ENCODE measurements at places on chromosomes 7 and 10. TPM values are rescaled to one million over a fixed set of nuclear protein-coding genes. Genes with fewer than 3 reads are reported as not detected.

Gene SEMA3A
- 5.0 TPM for total RNA-seq

- no peaks in the 10 kb centered on the region for H3K4me1 ChIP-seq
- H3K4me3 ChIP-seq = no peak overlapping the region
- no peak for DNase-seq
- H3K36me3 ChIP-seq = no peaks in the 10 kb centered on the region
Measured at GRCh38 chr10:31197886-31198285, 121.1 kb upstream of the ZEB1 start.

GRCh38 chr7:38674513-38674912, 43.3 kb upstream of the AMPH start:
- no peak overlapping the region for H3K27ac ChIP-seq
- no peak overlapping the region for H3K4me3 ChIP-seq
- no peak for DNase-seq
- H3K27me3 ChIP-seq = peaks cover 32% of the 10 kb centered on the region

DNA sequence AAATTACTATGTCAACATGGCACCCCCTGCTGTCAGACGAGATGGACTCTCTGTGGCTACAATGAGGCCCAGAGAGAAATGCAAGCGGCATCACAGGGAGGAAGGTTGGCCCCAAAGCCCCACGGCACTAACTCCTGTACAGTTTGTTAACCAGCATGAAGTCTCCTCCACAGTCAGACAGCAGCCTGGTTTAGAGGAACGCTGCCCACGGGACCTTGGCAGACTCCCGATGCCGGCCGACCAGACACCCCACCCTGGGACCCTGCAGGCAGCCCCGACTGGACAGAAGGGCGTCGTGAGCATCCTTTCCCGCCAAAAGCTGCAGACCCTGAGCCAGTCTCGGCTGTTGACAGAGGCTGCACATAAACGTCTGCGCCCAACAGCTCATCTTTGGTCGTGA, 158.8 kb downstream of the DIP2C start:
- H3K36me3 ChIP-seq = no peaks in the 10 kb centered on the region
- no peak overlapping the region for H3K4me3 ChIP-seq
- no peaks in the 10 kb centered on the region for H3K4me1 ChIP-seq
- H3K27me3 ChIP-seq = peaks cover 19% of the 10 kb centered on the region
- H3K27ac ChIP-seq = no peak overlapping the region

Gene COL26A1
- total RNA-seq = not detected

GRCh38 chr10:472241-472910, 217.1 kb downstream of the DIP2C start:
- H3K27ac ChIP-seq = no peak overlapping the region
- no peaks in the 10 kb centered on the region for H3K27me3 ChIP-seq
- peaks cover 7% of the 10 kb centered on the region for H3K36me3 ChIP-seq
- H3K4me3 ChIP-seq = no peak overlapping the region
- no peak for DNase-seq

- peak overlapping the region; percentile 54 for H3K27ac ChIP-seq
- H3K27me3 ChIP-seq = no peaks in the 10 kb centered on the region
- H3K36me3 ChIP-seq = peaks cover 2% of the 10 kb centered on the region
- peaks cover 32% of the 10 kb centered on the region for H3K4me1 ChIP-seq
Measured at GRCh38 chr7:45007571-45008328, 7.7 kb downstream of the CCM2 start.

GRCh38 chr7:95598511-95598910, 2.2 kb upstream of the PDK4 start:
- H3K4me1 ChIP-seq = peaks cover 10% of the 10 kb centered on the region
- DNase-seq = no peak
- H3K27ac ChIP-seq = no peak overlapping the region
- no peak overlapping the region for H3K4me3 ChIP-seq

DNA sequence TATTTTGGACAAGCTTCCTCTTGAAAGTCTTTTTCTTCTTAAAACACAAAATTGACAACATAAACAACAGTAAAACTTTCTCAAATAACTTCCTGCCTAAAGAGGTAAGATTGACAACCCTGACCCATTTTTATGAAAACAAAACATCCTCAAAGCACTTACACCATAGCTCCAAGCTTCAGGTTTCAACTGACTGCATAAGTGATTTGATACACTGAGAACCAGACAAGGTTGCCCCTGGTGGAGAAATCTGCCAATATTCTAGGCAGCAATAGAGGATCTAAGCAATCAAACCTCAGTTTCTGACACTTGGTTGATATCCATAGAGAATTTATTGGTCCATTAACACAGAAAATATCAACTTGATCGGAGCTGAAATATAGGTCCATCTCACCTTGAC, 147.8 kb downstream of the ELAPOR2 start:
- H3K27ac ChIP-seq = no peak overlapping the region
- no peaks in the 10 kb centered on the region for H3K27me3 ChIP-seq
- DNase-seq = no peak

DNA sequence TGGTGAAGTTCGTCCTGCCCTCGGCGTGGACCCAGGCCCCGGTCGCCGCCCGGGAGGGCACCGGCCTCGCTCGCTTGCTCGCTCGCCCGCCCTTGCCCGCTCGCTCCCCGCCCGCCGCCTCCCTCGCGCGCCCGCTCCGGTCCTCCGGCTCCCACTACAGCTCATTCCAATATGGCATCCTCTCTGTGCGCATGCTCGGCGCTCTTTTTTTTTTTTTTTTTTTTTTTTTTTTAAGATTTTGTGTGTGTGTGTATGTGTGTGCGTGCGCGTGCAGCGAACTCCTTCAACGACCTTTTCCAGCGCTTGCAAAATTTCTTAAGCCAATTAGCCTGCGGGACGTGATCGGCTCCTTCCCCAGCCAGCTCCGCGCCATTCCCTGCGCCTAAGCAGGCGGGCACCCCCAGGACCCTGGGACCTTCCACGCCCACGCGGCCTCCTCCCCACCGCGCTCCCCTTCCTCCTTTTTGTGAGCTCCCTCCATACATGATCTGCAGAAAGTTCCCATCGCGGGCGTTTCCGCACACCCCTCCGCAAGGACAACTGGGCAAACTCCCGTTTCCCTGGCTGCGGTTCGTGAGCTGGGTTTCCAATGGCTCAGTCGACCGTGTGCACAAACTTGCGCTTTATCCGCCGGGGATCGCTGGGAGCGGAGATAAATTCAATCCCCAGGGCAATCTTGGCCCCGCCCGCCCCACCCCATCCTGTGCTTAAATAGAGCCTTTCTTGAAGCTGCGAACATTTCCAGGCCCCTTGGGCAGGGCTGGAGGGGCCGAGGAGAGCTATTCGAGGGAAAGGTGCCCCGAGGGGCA, at the start of gene SFMBT2:
Gene SFMBT2, minus strand, starts transcription at position 173 of the 809 bp plus-strand sequence. CDS start 29,136 bp downstream, outside the sequence.
- peak within 1 kb of the TSS; percentile 92 for H3K27ac ChIP-seq
- peak; percentile 80 for DNase-seq
- H3K36me3 ChIP-seq = peaks cover 13% of the 10 kb centered on the region

DNA sequence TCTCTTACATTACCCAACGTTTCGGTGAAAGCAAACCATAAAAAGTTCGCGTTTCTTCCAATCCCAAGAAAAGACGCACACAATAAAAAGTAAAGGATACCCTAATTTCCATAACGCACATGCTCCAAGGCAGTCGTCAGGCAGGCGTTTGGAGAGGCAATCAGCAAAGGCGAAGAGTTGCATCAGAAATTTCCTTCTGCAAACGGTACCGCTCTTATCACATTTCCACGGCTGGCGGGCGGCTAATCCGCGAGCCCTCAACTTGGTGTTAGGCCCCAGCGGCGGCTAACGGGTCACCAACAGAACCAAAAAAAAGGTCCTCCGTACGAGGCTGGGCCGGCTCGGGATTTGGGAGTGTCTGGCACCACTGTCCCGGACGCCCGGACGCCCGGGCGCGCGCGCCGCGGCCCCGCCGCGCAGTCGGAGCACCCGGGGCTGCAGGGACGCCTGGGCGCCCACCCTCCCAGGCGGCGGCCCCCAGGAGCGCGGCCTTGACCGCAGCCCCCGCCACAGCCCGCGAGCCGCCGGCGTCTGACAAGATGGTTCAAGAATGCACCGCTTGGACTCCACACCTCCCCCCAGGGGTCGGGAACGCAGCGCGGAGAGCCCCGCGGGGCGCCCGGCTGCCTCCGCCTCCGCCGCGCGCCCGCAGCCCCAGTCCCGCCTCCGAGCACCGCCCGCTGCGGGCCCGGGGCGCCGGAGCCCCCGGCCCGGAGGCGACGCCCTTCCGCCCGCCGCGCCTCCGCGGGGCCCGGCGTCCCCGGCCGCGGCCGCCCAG, 9.8 kb upstream of the GRB10 start:
- peaks cover 49% of the 10 kb centered on the region for H3K27me3 ChIP-seq
- no peaks in the 10 kb centered on the region for H3K36me3 ChIP-seq
- no peak for DNase-seq
- H3K4me3 ChIP-seq = peak overlapping the region; percentile 75
- peaks cover 8% of the 10 kb centered on the region for H3K4me1 ChIP-seq

Gene PLAC9
- total RNA-seq = not detected

Gene IDI2
- not detected for total RNA-seq

DNA sequence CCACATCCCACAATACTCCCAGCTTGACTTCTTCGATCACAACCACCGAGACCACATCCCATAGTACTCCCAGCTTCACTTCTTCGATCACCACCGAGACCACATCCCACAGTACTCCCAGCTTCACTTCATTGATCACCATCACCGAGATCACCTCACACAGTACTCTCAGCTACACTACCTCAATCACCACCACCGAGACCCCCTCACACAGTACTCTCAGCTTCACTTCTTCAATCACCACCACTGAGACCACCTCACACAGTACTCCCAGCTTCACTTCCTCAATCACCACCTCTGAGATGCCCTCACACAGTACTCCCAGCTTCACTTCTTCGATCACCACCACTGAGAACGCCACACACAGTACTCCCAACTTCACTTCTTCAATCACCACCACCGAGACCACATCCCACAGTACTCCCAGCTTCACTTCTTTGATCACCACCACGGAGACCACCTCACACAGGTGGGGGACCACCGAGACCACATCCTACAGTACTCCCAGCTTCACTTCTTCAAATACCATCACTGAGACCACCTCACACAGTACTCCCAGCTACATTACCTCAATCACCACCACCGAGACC, 8.6 kb downstream of the MUC3A start:
- H3K4me1 ChIP-seq = no peaks in the 10 kb centered on the region
- no peak overlapping the region for H3K27ac ChIP-seq
- H3K27me3 ChIP-seq = peaks cover under 1% of the 10 kb centered on the region
- H3K4me3 ChIP-seq = no peak overlapping the region
- no peak for DNase-seq

Gene SPDYE11
- total RNA-seq = not detected

DNA sequence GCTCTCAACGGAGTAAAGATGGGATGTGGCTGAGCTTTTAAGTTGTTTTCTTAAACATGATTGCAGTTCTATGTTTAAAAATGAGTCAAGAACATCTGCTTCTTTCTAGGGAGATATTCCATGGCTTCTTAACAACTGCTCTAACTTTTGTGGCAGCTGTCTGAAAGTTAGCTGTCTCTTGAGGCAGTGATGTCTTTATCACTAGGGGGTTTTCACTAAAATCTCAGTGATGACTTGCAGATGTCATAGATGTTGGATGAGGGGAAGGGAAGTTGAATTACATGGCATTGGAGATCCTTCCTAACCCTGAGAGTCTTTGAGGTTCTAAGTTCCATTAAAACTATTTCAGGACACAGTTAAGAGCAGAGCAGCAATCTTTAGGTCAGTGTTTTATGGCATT, 43.5 kb downstream of the PRKG1 start:
- no peaks in the 10 kb centered on the region for H3K27me3 ChIP-seq
- H3K4me3 ChIP-seq = no peak overlapping the region
- no peak overlapping the region for H3K27ac ChIP-seq
- H3K36me3 ChIP-seq = no peaks in the 10 kb centered on the region
- no peak for DNase-seq

- H3K27ac ChIP-seq = no peak overlapping the region
- H3K36me3 ChIP-seq = no peaks in the 10 kb centered on the region
- peaks cover 26% of the 10 kb centered on the region for H3K27me3 ChIP-seq
- H3K4me1 ChIP-seq = no peaks in the 10 kb centered on the region
- DNase-seq = no peak
Measured at GRCh38 chr10:127556916-127557315, 7.8 kb downstream of the NPS start.

DNA sequence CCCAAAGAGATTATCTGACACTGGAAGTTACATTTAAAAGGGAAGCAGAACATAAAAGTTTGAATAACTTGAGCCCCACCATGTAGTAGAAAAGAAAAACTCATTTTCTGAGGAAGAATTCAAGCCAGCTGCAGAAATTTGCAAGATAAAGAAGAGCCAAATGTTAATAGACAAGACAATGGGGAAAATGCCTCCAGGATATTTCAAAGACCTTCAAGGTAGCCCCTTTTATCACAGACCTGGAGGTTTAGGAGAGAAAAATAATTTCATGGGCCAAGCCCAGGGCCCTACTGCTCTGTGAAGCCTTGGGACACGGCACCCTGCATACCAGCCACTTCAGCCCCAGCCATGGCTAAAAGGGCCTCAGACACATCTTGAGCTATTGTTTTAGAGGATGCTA, 18.4 kb upstream of the AKR1C1 start:
- H3K27me3 ChIP-seq = peaks cover 3% of the 10 kb centered on the region
- no peak overlapping the region for H3K27ac ChIP-seq
- H3K36me3 ChIP-seq = no peaks in the 10 kb centered on the region
- H3K4me3 ChIP-seq = no peak overlapping the region
- H3K4me1 ChIP-seq = peaks cover 3% of the 10 kb centered on the region

DNA sequence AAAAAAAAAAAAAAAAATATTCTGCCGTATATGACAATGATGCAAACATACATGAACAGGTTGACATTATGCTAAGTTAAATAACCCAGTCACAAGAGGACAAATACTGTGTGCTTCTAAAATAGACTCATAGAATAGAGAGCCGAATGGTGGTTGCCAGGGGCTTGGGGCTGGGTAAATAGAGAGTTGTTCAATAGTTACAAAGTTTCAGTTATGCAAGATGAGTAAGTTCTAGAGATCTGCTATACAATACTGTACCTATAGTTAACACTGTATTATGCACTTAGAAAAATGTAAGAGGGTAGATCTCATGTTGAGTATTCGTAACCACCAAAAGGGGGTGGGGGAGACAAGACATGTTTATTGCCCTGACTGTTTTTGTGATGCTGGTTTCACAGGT, 77.1 kb upstream of the GNAI1 start:
- H3K36me3 ChIP-seq = peaks cover 6% of the 10 kb centered on the region
- no peaks in the 10 kb centered on the region for H3K27me3 ChIP-seq
- DNase-seq = no peak

DNA sequence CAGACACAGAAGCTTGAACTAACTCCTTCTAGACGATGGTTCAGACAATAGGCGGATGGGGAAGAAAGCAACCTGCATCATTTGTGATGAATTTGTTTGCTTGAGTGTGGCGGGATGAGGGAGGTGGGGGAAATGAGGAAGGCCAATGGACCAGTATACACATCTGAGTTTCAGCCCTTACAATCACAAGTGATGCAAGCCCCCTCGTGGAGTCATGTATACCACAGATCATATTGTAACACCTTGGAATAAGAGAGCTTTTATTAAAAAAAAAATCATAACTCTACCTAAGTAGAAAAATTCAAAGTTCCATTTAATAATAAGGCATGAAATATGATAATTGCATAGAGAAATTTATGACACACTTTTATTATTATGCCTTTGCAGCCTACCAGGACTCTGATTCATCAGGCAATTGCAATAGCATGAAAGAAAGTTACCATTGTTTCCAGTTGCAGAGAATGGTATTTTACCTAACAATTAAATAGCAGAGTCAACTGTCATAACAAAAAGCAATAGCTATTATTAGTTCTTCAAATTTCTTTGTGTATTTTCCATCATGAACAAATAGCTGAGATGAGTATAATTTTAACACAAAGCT, 230.2 kb upstream of the AKR1E2 start:
- H3K4me3 ChIP-seq = no peak overlapping the region
- no peaks in the 10 kb centered on the region for H3K4me1 ChIP-seq
- DNase-seq = no peak
- H3K27ac ChIP-seq = no peak overlapping the region

Gene TBC1D12
- total RNA-seq = 1.5 TPM

GRCh38 chr10:14412624-14413023, 81.9 kb upstream of the FRMD4A start:
- peaks cover 21% of the 10 kb centered on the region for H3K4me1 ChIP-seq
- H3K4me3 ChIP-seq = no peak overlapping the region
- H3K36me3 ChIP-seq = peaks cover 6% of the 10 kb centered on the region
- no peak for DNase-seq
- no peak overlapping the region for H3K27ac ChIP-seq
- H3K27me3 ChIP-seq = peaks cover 25% of the 10 kb centered on the region
